ENCODE measurements at places on chromosomes 4 and X.

- no peak for DNase-seq
Observed at GRCh38 chr4:182245541-182246215, 2.5 kb downstream of the TENM3 start.

DNA sequence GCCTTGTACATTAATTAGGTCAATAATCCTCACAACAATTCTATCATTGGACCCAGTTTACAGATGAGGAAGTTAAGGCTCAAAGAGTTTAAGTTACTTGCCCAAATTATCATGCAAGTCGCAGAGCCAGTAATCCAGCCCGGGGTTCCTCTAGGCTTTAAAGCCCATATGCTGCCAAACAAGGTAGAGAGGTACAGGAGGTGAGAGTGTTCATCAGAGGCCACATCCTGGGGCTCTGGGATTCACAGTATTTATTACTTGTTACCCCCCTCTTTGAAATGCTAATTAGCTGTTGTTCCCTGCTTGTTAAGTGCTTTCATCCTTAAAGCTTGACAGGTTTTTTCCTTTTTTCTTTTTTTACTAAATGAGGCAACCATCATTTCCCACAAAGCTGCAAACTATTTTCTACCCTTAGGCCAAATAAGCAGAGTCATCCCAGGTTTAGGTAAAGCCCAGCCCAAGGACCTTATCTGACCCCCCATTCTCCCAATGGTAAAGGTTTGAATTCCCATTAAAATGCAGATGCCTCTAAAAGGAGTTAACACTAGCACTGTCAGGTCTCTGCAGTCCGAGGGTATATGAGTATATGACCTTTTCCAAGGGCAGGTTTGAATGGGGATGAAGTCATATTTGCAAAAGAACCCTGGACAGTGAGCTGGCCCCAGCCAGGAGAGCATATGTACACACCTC, 150.3 kb downstream of the SOX3 start:
- DNase-seq, result no peak

GRCh38 chr4:42466273-42466844, 69.1 kb downstream of the SHISA3 start:
- no peak for DNase-seq

GRCh38 chr4:173736840-173737239, 206.8 kb upstream of the HAND2 start:
- DNase-seq, result no peak

DNA sequence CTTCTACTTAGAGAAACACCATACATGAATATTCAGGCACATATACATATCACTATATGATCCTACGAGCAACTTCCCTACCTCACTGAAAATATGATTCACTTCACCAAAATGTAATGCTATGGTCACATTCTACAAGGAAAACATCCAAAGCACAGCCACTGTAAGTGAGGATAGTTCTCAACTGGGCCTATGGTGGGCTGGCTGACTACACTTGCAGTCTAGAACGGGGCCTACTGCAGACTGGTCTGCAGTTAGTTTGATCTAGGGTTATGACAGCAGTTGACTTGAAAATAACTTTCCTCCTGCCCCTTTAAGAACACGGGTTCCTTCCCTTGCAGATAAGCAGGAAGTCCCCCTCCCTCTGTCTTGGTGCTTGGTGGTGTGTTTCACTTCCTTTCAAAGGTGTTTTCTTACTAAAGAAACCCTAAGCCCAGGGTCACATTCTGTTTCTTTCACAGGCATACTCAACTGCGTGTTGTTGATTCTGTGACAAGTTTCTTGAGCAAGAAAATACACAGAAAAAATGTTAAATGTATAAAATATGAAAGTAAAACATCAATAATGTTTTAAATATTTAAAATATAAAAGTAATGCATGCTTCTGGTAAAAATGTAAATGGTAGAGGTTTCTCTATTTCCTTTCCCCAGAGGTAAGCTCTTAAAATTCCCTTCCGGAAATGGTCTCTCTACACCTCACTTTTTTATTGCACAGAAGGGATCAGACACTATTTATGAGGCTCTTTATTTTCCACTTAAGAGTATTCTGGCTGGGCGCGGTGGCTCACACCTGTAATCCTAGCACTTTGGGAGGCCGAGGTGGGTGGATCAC, 18.0 kb upstream of the TMSB4X start:
- DNase-seq, result no peak

GRCh38 chr4:126955292-126956183, 677.2 kb upstream of the INTU start:
- DNase-seq, result no peak

DNA sequence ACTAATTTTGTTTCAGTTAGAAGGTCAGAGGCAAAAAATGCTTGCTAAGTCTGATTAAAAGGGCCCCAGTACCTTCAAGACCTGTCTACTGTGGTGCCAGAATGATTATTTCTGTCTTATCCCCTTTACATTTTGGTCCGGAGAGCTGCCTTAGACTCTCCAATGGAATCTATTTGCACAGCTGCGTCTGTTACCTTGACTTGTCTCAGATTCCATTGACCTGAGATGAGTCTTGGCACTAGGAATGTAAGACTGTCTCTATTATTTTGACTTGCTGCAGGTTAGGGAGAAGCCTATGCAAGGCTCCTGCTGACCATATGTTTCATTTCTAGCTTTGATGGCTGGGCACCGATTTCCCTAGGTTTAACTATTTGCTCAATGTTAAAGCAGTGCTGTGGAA, 457.6 kb downstream of the KCTD8 start:
- no peak for DNase-seq

DNA sequence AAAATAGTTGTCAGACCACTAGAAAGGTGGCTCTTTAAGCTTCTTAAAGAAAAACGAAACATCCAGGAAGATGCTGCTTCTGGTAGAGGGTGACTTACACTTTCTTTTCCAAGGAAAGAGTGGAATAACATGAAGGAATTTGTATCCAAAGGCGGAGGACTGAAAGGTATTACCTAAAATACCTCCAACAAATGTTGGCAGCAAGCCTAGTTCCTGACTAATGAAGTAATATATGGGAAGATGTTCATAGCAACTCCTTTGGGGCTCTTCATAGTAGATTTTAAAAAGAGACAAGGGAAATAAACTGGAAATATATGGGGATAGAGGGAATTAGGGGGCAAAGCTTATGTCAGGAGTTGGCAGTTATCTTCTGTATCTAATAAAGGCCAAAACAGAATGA, 116.2 kb downstream of the AASDH start:
- no peak for DNase-seq

- no peak for DNase-seq
Observed at GRCh38 chrX:68999931-69000330, 165.3 kb downstream of the PJA1 start.

GRCh38 chr4:41881981-41882624, 53.1 kb upstream of the TMEM33 start:
- DNase-seq, result peak; percentile 7

- no peak for DNase-seq
Observed at GRCh38 chr4:132827522-132827921, 321.6 kb upstream of the PCDH10 start.

GRCh38 chr4:86233681-86234080, 126.2 kb downstream of the MAPK10 start:
- no peak for DNase-seq

GRCh38 chr4:38131371-38132091, 171.3 kb downstream of the PTTG2 start:
- DNase-seq, result no peak

DNA sequence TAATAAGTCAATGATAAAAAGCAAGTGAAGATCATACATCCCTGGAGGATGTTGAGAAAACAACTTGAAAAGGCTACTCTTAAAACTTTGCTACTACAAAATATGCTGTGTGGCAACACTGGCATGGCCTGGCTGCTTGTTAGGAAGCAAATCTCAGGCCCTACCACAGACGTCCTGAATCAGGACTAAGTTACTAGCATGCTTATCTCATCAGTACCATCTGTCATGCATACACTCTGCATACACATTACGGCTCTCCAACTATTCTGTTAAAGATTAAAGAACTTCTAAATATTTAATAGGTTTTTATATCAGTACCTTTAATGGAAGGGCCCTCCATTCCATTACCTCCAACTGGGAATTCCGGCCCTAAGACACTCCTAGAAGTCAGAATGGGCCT, 8.2 kb downstream of the PAPSS1 start:
- no peak for DNase-seq

DNA sequence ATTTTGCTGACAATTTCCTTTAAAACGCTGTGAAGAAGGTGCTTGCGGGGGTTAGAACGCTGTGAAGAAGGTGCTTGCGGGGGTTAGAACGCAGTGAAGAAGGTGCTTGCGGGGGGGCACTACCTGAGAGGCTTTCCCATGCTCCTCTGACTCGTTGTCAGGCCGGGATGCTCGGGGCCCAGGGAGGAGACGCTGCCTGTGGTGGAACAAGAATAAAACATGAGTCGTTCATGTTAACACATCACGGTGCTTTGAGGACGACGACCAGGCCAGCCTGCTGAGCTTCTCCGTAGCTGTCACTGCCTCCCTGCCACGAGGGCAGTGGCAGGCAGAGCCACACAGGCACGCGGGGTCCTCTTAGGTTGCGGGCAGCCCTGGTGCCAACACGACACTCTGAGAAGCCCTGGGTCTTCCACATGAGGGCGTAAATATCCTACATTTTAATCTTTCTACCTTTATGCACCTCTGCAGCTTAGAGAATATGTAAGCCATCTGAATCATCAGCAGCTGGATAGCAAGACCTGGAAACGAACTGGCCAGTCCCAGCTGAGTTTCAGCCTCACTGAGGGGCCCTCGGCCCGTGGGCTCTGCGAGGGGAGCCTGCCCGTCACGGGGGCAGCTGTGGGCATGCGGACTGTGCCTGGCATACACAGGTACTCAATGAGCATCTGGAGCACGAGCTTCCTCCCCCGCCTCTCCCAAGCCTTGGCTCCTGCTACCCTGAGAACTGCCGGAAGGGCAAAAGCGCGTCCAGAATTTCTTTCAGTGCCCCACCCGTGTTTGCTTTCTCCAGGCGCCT, 47.0 kb downstream of the FGFRL1 start:
- no peak for DNase-seq

DNA sequence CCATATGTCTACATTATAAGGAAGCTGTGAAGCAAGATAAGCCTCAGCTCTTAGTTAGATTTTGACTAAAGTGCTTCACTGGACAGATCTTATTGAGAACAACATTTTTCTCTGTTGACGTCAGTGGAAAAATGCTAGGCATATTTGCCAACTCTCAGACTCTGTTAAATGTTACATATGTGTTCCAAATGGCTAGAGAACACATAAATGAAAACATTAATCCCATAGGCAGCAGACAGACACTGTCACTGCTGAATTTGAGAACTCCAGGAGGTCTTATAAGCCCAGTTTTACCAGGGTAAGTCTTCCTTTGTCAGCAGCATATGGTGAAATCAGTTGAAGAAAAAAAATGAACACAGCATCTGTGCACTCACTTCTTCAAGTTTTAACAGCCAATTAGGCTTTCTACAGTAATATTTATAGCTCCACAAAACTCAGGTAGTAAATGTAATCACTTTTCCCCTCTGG, 186.9 kb downstream of the CAMK2D start:
- DNase-seq, result no peak

GRCh38 chr4:73646117-73646516, 25.9 kb upstream of the RASSF6 start:
- no peak for DNase-seq

DNA sequence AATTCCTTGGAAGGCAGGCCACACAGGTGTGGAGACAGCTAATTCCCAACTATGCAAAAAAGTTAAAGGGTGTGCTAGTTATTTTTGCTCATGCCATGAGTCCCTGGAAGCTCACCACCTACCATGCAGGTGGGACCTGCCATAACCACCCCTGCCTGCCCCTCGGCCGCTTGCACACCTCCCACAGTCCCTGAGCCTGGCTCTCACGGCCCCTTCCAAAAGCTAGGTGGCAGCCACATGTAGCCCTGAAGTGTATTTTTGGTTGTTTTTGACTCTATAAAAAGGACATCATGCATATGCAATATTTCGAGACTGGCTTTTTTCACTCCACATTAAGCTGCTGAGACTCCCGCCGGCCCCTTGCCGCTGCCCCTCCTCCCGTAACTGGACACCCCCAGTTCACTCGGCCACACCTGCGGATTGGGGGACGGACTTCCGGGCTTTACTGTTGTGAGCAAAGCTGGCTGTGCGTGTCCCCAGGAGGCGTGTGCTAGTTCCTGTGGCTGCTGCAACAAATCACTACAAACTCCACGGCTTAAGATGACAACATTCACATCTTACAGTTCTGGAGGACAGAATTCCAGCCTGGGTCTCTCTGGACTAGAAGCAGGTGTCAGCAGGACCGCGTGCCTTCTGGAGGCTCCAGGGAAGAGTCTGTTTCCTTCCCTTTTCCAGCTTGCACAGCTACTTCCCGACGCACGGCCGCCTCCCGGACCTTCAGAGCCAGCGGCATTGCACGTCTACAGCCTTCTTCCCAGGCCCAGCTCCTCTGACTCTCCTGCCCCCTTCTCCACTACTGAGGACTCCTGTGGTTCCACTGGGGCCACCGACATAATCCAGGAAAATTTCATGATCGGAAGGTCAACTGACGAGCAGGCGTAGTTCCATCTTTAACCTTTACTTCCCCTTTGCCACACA, 24.8 kb downstream of the ZFYVE28 start:
- DNase-seq, result no peak

GRCh38 chr4:70678383-70678999, 9.8 kb upstream of the UTP3 start:
- DNase-seq, result no peak

DNA sequence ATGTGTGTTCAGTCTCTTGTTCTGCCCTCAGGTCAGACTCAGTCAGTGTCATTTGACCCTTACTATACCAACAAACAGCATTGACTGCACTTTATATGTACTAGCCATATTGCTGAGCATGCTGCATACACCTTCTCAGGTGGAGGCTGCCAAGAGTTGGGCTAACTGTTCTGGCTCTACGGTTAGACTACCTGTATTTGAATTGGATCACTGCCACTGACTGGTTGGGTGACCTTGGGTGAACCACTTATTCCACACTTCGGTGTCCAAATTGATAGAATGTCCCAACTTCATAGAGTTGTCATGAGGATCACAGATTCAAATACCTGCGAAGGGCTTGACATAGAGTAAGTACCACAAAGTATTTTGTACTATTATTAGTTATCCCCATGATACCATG, 91.2 kb upstream of the GPR50 start:
- DNase-seq, result no peak

DNA sequence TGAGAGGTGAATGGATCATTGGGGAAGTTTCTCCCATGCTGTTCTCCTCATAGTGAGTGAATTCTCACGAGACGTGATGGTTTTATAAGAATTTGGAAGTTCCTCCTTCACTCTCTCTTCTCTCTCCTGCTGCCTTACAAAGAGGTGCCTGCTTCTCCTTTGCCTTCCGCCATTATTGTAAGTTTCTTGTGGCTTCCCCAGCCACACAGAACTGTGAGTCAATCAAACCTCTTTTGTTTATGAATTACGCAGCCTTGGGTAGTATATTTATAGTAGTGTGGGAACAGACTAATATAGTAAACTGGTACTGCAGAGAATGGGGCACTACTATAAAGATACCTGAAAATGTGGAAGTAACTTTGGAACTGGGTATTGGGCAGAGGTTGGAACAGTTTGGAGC, 7.8 kb upstream of the CTAG2 start:
- no peak for DNase-seq

GRCh38 chrX:26914232-26914631, 548.9 kb downstream of the PPP4R3C start:
- DNase-seq, result no peak

DNA sequence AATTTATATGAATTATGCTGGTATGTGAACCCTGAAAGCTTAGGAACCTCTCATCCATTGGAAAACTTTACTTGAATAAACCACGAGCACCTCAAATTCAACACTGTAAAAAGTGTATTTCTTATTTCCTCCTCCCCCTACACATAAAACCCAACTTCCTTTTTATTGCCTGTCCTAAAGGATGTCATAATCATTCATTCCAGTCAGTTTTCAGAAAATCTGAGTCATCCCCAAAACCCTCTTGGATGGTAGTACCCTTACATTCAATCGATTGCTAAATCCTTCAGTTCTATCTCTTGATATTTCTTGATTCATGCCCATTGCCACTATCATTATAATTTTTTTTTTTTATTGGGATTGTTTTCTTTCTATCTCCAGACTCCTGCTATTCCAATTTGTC, 91.1 kb upstream of the ATP8A1 start:
- no peak for DNase-seq
